Activated CD4-positive, CD25-positive, alpha-beta regulatory T cell treated with anti-CD3 and anti-CD28 coated beads, Interleukin-2, amount 50 U/mL, for 72 hours (primary cell): ENCODE measurements at places on chromosomes 5 and 9.

DNA sequence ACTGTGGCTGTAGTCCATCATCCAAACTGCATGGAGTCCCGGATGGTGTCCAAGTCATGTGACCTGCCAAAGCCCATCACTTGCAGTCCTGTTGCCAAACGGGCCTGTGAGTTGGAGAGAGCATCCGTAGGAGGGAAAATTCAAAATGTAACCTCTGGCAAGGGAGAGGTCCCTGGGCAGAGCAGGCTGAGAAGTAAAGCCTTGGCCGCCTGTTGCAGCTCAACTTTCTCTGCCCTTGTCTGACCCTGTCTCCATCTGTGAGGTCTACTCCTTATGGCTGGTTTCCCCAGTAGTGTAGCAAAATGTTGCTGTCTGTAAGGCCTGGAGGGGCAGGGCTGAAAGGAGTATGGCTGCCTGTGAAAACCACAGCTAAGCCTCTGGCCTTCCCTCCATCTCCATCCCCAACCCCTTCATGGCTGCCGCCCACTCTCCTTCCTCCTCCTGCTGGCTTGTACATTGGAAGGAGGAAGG, 163.5 kb downstream of the SEMA6A start:
- no peak for DNase-seq

- DNase-seq = no peak
These were observed 10.5 kb downstream of the DOCK2 start for GRCh38 chr5:169647566-169647965.

DNA sequence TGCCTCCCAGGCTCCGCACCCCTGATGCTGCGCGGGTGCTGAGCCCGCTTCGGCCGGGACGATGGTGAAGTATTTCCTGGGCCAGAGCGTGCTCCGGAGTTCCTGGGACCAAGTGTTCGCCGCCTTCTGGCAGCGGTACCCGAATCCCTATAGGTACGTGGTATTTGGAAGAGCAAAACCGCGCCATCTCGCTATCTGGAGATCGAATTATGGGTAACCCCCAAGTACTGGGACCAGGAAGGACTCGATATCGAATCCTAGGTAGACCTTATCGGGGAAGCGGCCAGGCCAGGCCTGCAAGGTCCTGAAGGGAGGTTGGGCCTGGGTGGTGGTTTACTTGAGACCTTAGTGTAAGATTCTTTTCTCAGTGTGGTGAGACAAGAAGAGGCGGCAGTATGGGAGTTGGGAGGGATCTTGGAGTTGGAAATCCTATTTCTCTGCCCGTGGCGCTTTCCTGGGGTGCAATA, 359 bp downstream of the PRELID1 start:
- DNase-seq = no peak

GRCh38 chr5:40276426-40277102, 403.2 kb upstream of the PTGER4 start:
- no peak for DNase-seq

DNA sequence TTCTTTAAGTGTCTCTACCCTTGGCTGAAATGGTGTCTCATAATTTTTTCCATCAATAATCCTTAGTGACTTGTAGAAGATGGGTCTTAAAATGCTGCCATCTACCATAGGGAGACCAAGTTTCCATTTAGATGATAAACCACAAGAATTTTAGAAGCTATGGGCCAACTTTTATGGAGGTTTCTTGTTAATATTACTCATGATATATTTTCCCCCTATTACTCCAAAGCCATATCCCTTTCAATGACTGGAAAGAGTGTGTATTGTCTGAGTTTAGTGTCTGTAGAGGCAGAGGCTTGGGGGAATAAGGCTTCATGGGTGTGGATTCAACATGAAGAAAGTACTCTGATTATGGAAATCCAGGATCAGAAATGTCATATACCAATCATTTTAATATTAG, 507.3 kb upstream of the TNC start:
- no peak for DNase-seq

DNA sequence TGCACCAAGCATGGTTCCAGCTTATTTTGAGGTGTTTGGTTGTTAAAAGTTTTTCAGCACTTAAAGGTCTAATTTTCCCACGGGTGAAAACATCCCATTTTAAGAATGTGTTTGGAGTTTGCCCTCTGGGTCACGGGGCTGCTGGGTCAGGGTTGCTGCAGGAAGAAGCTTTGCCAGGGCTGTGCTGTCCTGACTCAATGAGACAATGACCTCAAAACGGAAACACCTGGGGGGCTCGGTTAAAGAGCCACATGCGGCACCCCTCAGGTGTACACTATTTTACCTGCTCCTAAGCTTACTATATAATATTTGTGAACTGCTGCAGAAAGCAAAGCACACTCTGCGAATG, 27.6 kb downstream of the UBE2QL1 start:
- DNase-seq = no peak

DNA sequence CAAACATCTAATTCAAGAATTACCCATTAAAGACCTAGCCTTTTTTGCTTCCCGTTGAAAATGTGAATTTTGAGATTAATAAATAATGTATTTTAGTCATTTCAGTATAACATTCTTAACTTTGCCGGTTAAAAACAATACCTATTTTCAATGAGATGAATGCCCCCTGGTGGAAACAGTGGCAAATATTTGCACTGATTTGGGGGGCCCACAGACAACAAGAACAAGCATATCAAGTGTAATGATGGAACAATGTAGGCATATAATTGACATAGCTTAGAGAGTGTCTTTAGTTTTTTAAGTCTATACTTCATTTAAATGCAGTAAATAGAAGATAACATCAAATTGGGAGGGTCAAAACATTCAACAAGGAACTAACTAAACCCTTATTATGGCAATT, 111.9 kb downstream of the NTRK2 start:
- DNase-seq = no peak

DNA sequence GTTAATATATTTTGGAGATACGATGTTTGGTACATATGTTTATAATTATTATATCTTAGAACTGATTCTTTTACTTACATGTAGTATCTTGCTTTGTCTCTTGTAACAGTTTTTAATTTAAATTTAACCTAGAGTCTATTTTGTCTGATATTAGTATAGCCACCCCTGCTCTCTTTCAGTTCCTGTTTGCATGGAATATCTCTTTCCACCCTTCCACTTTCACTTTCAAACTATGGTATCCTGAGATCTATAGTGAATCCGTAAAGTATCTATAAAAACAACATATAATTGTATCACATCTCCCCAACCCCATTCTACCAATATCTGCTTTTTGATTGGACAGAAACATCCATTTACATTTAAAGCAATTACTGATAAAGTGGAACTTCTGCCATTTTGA, 7.2 kb downstream of the IRGM start:
- DNase-seq = no peak
